Placental pericyte (primary cell): ENCODE measurements at places on chromosomes 3 and 15. TPM values are rescaled to one million over a fixed set of nuclear protein-coding genes. Genes with fewer than 3 reads are reported as not detected.

The COL6A6 gene
- under 0.01 TPM in 2 replicates for total RNA-seq

The ERICH6 gene
- total RNA-seq = 0.14 and 0.22 TPM in 2 replicates

The UCN2 gene
- 2.2 and 25.1 TPM in 2 replicates for total RNA-seq

The RETNLB gene
- total RNA-seq = not detected in 2 replicates

The LYSMD4 gene
- 7.2 and 8.0 TPM in 2 replicates for total RNA-seq

The FGD5 gene
- total RNA-seq = 0.14 and 0.22 TPM in 2 replicates

The PLSCR5 gene
- not detected in 2 replicates for total RNA-seq

The CADM2 gene
- not detected in 2 replicates for total RNA-seq

The DUOXA2 gene
- not detected in 2 replicates for total RNA-seq

The C3orf22 gene
- total RNA-seq = not detected in 2 replicates

The OR5K2 gene
- not detected in 2 replicates for total RNA-seq

The HRG gene
- total RNA-seq = not detected in 2 replicates

The LRCH3 gene
- total RNA-seq = 38.3 and 47.1 TPM in 2 replicates

The MEIS2 gene
- total RNA-seq = 34.4 and 42.9 TPM in 2 replicates

The ITPKA gene
- 3.5 and 7.7 TPM in 2 replicates for total RNA-seq

The SI gene
- not detected in 2 replicates for total RNA-seq

The RBP2 gene
- not detected in 2 replicates for total RNA-seq

The CHD2 gene
- 58.6 and 81.3 TPM in 2 replicates for total RNA-seq

The C15orf61 gene
- 2.6 and 3.7 TPM in 2 replicates for total RNA-seq

The ESYT3 gene
- total RNA-seq = under 0.01 TPM in 1 of 2 replicates, not detected in the other

The MST1R gene
- total RNA-seq = 0.43 and 1.3 TPM in 2 replicates

The RBPMS2 gene
- total RNA-seq = 0.22 TPM in 1 of 2 replicates, not detected in the other

The HCLS1 gene
- total RNA-seq = 3.1 and 5.3 TPM in 2 replicates

The CYP1A1 gene
- 0.72 and 1.5 TPM in 2 replicates for total RNA-seq

The ROPN1 gene
- total RNA-seq = not detected in 2 replicates

The TGM5 gene
- not detected in 2 replicates for total RNA-seq

The PLS1 gene
- 0.22 and 2.1 TPM in 2 replicates for total RNA-seq

The BNC1 gene
- 26.5 and 54.5 TPM in 2 replicates for total RNA-seq

The STAB1 gene
- under 0.01 and 0.57 TPM in 2 replicates for total RNA-seq
